ENCODE measurements at places on chromosomes 5 and 9. TPM values are rescaled to one million over a fixed set of nuclear protein-coding genes. Genes with fewer than 3 reads are reported as not detected.

DNA sequence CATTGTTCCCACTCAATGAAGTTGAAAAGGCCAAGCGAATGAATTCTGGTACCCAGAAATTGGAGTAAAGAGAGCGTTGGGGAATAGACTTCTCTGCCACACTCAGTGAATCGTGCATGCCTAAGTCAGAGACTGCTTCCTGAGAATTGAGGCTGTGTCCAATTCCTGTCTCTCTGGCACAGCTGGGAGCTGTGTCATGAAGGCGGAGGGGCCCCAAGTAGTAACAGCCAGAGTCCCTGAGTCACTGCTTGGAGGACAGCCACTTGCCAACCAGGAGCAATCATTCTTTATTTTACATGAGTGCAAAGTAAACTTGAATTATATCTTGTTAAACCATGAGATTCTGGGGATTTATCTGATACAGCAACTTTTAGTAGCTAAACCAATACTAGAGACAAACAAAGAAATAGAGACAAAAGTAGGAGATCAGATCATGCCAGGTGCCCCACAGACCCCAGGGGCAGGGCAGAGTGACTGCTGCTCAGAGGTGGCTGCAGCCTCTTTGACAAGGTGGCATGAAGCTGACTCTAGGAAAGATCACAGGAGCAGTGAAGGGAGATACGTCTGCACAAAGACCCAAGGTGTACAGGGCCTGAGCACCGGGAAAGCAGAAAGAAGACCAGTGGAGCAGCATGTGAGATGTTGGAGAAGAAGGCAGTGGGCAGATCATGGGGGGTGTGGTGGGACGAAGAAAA lies 246.0 kb downstream of the GADD45G start:
- DNase-seq, result no peak

MARCHF11 gene
- not detected for total RNA-seq

FAM53C gene
- total RNA-seq, result 29.1 TPM

GRCh38 chr9:78407636-78408312 lies 110.8 kb downstream of the PSAT1 start:
- no peak for DNase-seq

GRCh38 chr5:2896371-2897275 lies 145.1 kb upstream of the IRX2 start:
- no peak for DNase-seq

TSSK1B gene
- total RNA-seq, result not detected

Measured in activated CD8-positive, alpha-beta T cell treated with anti-CD3 and anti-CD28 coated beads for 36 hours (primary cell).